ENCODE measurements at places on chromosomes 7 and 10. TPM values are rescaled to one million over a fixed set of nuclear protein-coding genes. Genes with fewer than 3 reads are reported as not detected.

DNA sequence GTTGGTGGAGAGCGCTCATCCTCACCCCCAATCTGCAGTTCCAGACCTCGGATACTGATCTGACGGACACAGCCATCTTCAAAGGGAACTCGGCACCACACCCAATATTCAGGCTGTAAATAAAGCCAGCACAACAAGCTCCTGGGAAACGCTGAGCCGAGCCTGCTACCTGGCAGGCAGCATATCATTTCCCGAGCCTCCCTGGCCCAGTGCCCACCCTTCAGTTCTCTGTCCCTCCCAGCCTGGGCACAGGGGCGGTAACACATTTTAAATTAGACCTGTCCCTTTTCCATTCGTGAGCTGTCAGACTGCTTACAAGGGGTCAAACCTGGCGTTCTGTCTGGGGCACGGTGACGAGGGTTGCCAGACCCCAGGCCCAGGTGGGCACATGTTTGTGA is 250.5 kb downstream of the ARHGAP12 start:
- DNase-seq, result no peak

DNA sequence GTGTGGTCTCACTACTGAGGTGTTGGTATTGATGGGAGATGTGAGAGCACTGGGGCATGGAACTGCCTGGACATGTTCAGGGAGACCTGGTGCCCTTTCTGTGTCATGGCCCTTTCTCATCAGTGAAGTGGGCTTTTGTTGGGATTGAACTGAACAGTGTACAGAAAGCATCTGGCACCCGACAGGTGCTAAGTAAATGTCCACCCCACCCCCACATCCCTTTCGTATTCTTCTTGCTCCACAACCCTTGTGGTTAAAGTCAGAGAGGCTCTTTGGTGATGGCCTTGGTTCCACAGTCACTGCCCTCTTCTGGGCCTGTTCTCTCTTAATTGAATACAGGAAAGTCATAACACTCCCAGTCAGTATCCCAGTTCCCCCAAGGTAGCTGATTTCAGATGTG is 5.4 kb downstream of the NOM1 start:
- DNase-seq, result no peak

GRCh38 chr10:12228851-12229250 is 32.9 kb downstream of the CDC123 start:
- no peak for DNase-seq

- no peak for DNase-seq
Observed at GRCh38 chr10:36880898-36881297, 244.5 kb upstream of the ANKRD30A start.

GRCh38 chr7:15105711-15106110 is 203.2 kb upstream of the DGKB start:
- no peak for DNase-seq

- DNase-seq, result peak; percentile 66
Observed at GRCh38 chr7:157432541-157432956, 95.7 kb downstream of the DNAJB6 start.

GRCh38 chr10:125082881-125083575 is 77.3 kb downstream of the CTBP2 start:
- DNase-seq, result no peak

- no peak for DNase-seq
Observed at GRCh38 chr7:44805950-44806349, 9.5 kb downstream of the PPIA start.

DNA sequence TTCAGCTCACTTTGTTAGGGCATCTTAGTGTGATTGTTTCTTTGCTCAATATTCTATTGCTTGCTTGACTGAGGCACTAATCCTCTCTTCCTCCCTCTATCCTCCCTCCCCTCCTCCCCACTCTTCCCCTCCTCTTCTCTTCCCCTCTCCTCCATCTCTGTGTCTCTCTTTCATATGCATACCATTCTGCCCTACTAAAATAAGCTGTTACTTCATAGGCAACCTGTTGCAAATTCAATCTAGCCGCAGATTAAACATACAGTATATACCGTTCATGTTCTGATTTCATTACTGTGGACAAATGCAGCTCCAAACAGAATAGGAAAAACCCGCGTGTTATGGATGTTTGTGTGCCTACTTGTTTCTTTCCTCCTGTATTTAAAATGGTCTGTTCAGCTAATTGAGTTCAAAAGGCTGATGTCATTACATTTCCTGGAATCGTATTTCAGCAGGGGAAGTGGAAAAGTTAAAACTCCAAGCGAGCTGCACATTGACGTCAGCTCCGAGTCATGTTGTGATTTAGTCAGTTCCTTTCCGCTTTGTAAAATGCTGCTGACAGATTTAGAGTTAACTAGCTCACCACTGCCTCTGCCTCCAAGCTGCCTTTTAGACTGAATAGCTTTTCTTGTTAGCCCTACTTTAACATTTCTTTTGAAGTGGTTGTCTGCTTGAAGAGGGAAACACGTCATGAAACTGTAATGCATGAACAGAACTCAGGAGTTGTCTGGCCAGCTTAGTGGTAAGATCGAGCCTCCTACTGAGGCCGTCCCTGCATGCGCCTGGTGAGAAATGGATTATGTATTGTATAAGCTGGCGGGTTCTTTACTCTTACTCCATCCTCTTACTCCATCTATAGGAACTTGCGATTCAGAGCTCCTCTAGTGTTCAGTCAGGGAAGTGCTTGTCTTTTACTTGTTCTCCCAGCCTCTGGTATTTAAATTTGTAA is 69.0 kb downstream of the CREM start:
- DNase-seq, result peak; percentile 51

DNA sequence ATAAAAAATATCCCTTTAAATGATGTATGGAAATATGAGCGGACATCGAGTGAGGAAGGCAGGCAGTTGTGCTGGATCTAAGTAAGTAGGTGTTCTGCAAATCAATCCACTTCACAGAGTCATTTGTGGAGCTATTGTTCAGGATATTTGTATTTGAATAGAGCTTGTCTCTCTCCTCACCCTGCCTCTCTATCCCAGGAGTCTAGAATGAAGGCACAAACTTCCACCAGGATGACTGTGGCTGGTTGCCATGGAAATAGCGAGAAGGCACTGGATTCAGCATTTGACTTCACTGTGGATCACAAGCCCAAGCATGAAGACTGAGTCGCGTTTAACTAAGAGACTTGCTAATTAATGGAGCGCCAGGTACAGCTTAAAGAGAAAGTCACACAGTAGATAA is 53.2 kb downstream of the NPY start:
- no peak for DNase-seq

- DNase-seq, result peak; percentile 42
Observed at GRCh38 chr7:87564296-87564963, 36.3 kb downstream of the ABCB1 start.

DNA sequence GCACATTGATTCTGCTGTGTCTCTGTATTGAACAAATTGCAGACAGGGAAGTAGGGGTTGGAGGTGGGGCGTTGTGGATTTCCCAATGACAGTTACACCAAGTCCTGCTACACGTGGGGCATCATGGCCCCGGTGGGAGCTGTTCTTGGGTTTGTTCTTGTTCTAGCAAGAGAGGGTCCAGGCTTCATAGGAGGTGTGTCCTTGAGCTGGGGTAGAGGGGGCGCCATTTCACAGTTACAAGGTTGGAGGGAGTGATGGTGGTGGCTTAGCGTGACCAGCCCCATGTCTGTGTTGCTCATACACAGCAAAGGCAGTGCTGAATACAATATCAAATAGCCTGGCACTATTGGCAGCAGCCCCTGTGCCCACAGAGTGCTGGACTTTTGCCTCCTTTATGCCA is 15.7 kb downstream of the SH2D4B start:
- no peak for DNase-seq

- DNase-seq, result no peak
Observed at GRCh38 chr10:55519264-55519663, 718.2 kb upstream of the PCDH15 start.

DNA sequence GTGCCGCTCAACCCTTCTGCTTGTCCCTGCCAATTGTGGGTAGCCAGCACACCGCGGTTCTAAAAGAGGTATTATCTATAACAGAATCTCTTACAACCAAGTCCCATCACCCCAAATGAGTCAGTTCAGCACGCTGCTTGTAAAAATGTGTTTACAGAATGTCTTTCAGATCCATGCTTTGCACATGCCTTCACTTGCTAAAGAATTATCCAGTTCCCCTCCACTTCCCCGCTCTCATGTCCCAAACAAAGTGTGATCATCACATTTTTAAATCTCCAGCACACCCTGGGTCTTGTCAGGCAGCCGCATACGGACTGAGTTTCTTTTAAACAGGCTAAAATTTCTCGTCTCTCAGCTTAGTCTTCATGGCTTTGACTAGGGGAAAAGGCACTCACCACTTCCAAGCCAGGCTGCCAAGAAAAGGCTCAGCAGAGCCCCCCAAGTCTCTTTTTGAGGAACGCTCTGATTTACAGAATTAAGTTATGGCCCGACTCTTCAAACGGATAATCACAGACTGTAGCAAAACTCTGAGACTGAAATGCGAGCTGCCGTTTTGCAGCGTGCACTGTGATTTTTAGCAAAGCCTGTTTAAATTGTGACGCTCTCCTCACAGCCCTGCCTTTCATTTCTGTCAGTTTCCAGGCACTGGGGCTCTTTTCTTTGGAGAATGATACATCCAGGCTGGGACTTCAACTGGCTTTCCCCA is 29.8 kb upstream of the FGFR2 start:
- DNase-seq, result no peak

- no peak for DNase-seq
Observed at GRCh38 chr10:66378117-66378876, 547.5 kb upstream of the LRRTM3 start.

DNA sequence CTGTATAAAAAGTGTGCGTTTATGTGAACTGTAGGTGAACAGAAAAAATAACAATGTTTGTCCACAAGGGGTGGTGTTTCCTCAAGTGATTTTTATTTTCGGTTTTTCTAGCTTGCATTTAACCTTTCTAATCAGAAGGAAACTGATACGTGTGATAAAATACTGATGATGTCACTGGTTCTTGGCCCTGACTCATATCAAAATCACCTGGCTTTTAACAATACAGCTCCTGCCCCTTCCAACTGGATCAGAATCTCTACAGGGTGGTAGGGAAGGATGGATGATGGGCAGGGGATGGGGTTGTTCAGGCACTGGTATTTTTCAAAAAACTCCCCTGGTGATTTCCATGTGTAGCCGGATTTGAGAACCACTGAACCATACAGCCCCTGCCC is 10.9 kb downstream of the NPFFR1 start:
- no peak for DNase-seq

- DNase-seq, result no peak
Observed at GRCh38 chr7:73683788-73684693, 644 bp downstream of the BUD23 start.

DNA sequence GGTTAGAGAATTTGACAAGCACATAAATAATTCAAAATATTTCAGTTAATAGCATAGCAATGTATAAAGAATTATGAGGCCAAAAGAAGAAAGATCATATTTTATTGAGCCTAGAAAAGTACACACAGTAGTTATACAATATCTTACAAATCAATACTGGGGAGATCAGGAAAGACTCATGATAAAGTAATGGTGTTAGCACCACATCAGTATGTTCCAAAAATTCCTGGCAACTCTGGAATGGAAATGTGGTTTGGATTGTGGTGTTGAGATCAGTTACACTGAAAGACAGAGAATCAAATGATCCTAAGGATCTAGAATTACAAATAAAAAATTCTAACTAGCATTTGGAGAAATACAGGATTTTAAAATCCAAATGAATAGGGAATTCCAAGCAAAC is 420.5 kb upstream of the CNTNAP2 start:
- no peak for DNase-seq

DNA sequence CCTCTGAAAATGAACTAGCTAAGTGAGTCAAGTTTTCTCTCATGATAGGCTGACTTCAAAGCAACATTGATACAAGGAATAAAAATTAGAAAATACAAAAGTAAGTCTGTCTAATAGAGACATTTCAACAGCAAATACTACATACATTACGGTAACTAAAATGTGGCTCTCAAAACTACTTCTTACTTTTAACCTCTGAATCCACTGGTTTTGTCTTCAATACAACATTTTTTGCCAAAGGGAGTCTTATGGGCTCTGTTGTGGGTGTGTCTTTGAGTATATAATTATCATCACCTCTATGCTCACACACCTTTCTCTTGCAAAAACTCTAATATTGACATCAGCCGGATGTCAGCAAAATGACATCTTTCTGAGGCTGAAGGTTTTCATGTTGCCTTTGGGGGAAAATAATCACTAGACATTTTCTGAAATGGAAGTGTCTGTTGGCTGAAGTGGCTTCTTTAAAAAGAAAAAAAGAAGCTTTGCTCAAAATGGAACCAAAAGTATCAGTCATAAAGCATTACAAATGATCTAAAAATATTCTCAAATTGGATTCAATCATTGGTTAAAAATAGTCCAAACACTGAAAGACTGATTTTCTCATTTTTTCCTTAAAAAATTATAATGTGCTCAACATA is 41.8 kb upstream of the FAM133B start:
- no peak for DNase-seq

DNA sequence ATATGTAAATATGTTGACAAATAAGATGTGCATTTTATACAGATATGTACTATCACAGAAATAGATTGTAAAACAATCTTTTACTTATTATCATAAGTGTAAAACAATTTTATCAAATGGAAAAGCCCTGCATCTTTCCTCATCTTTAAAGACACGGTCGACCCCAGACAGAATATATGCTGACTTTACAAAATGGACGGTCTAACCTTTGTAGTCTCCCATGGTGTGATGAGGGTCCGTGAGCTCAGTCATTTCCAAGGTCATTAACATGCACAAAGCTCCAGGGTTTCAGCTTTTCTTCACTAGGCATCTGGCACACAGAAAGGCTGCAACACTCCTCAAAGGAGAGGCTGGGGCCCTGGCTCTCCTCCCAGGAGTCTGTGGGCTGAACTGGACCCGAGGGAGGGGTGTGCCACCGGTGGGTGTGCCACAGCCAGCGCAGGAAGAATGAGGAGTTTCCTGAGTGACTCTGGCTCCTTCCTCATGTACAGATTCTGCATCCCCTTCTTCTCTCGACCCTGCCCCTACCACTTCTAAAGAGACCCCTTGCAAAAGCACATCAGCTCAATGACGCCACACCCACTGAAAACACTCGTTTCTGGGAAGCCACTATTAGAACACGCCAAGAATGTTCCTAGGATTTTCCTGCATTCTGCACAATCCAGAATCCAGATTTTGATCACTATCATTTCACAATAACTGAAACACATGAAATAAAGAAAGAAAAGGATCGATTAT is 26.2 kb upstream of the ABLIM1 start:
- DNase-seq, result peak; percentile 83

- no peak for DNase-seq
Observed at GRCh38 chr10:104639590-104640338, 1.3 kb upstream of the SORCS3 start.

DNA sequence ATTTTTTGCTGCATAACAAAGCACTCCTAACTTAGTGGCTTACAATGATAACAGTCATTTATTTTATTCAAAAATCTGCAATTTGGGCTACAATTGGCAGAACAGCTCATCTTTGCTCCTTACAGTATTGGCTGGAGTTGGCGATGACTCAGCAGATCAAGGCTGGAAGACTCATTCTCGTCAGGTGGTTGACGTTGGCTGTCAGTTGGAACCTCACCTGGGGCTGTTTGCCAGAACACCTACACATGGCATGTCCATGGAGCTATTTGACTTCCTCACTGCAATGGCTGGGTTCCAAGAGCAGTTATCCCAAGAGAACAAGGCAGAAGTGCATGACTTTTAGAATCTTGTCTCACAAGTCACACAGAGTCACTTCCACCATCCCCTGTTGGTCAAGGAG is 75.1 kb downstream of the NOD1 start:
- DNase-seq, result peak; percentile 41

The LBX1 gene
- not detected for total RNA-seq

The UBE3C gene
- total RNA-seq, result 66.7 TPM

The VIPR2 gene
- 0.58 TPM for total RNA-seq

The SPDYE8 gene
- total RNA-seq, result not detected

The SGPL1 gene
- 67.2 TPM for total RNA-seq

The AEBP1 gene
- 42.2 TPM for total RNA-seq

The ABCF2 gene
- total RNA-seq, result 27.0 TPM

The ATP5F1C gene
- total RNA-seq, result 323 TPM

The DEPP1 gene
- 18.1 TPM for total RNA-seq

The CFTR gene
- total RNA-seq, result 176 TPM

The ICA1 gene
- 41.9 TPM for total RNA-seq

Data from mucosa of descending colon (tissue), 3 donors.